Mesothelial cell of epicardium (in vitro differentiated cells): ENCODE measurements at places on chromosomes 11 and 22. TPM values are rescaled to one million over a fixed set of nuclear protein-coding genes. Genes with fewer than 3 reads are reported as not detected.

GRCh38 chr11:43508511-43508918 is 149.8 kb downstream of the TTC17 start:
- H3K27ac ChIP-seq, result no peak overlapping the region
- H3K4me3 ChIP-seq, result no peak overlapping the region
- H3K4me1 ChIP-seq, result peaks cover 6% of the 10 kb centered on the region
- H3K36me3 ChIP-seq, result no peaks in the 10 kb centered on the region
- peaks cover 7% of the 10 kb centered on the region for H3K27me3 ChIP-seq

GRCh38 chr11:1559111-1559951 is 12.7 kb downstream of the DUSP8 start:
- H3K4me3 ChIP-seq, result no peak overlapping the region
- no peaks in the 10 kb centered on the region for H3K36me3 ChIP-seq
- H3K27ac ChIP-seq, result no peak overlapping the region
- no peak for DNase-seq

DNA sequence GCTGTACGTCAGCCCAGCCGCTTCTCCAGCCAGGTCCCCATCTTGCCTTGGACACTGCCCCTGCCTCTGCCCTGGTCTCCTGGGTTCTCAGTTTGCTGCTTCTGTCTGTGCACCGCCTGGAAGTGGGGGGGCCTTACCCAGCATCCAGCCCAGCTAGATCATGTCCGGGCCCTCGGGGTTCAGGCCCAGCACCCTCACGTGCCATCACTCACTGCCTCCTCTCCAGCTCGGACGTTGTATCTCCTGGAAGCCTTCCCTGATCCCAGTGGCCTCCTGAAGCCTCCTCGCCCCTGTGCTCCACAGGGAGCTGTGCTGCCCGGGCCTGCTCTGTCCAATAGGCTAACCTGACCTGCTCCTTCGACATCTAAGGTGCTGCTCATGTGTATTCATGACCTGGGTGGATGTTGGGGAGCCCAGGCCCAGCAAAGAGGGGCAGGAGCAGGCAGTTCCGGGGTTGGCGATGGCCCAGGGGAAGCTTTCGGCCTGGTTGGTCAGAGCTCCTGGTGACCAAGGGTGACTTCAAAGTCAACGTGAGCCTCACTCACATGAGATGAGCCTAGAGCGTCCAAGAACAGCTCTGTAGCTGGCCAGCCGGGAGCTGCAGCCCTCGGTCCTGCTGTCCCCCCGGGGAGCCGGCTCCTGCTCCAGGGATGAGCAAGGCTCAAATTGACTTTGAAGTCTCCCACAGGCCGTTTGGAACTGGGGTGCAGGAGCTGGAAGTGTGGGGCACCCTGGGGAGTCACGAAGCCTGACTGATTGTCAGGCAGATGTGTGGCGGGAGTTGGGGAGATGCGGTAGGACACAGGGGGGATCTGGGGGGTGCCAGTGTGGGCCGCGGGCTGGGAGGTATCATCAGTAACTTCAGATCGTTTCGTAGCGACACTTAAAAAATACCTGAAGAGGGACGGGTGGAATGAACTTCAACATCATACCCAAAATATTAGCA is 5.2 kb upstream of the ASCL2 start:
- peaks cover 15% of the 10 kb centered on the region for H3K4me1 ChIP-seq
- H3K4me3 ChIP-seq, result no peak overlapping the region
- H3K27ac ChIP-seq, result no peak overlapping the region
- no peak for DNase-seq

The ALDH3B2 gene
- 2.5 to 3.1 TPM (median 2.7 TPM) in 3 replicates for total RNA-seq

The UCP2 gene
- 27.1 to 31.5 TPM (median 27.7 TPM) in 3 replicates for total RNA-seq
